Ovary (tissue), 10 donors: ENCODE measurements at places on chromosomes 2 and 18.
A peak's percentile ranks its signal among the peaks of the same experiment; 100 is the strongest.

DNA sequence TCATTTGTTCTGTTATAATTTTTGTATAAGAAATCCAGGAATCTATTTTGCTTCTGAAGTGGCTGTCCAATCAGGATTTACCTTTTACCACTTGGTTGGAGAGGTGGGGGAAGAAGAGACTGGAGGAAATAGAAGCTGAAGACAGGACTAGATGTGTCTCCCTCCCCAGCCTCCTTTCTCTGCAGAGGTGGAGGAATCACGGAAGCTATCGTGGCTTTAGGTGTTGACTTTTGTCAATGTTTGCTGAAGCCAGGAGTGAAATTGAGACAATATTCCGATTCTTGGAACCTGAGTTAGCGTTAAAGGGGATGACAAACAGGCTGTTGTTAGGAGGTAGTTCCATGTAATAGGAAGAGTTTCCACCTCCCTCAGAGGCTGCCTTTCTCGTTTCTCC lies 43.5 kb downstream of the PDCL3 start:
- no peak for DNase-seq

DNA sequence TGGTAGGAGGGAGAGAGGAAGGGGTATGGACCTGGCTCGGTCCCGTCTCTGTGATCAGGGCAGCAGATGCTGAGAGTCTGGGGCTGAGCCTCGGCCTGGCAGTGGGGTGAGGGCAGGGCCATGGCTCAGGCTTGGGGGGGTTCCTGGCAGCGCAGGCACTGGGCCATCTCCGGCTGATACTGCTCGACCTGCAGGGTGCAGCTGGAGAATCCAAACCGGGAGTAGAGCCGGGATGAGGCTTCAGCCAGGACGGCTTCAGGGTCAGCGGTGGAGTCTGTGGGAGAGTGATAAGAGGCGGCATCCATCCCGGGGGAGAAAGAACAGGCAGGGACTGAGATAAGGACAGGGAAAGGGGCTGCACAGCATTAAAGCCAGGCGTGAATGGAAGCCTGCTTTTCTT lies 7.7 kb downstream of the SLC30A3 start:
- no peak for DNase-seq

- DNase-seq: no peak
Measured at GRCh38 chr2:15766303-15766861, 174.0 kb upstream of the MYCN start.

- no peak for DNase-seq
Measured at GRCh38 chr2:8307606-8308180, 374.2 kb upstream of the ID2 start.

GRCh38 chr2:38421274-38422056 lies 44.4 kb upstream of the ATL2 start:
- no peak for DNase-seq

- peak; percentile 82 for DNase-seq
Measured at GRCh38 chr2:232628466-232629128, 4.8 kb upstream of the EFHD1 start.

GRCh38 chr2:167861574-167862193 lies 385.7 kb downstream of the STK39 start:
- no peak for DNase-seq

- DNase-seq: no peak
Measured at GRCh38 chr2:120315367-120316033, 30.4 kb upstream of the INHBB start.

DNA sequence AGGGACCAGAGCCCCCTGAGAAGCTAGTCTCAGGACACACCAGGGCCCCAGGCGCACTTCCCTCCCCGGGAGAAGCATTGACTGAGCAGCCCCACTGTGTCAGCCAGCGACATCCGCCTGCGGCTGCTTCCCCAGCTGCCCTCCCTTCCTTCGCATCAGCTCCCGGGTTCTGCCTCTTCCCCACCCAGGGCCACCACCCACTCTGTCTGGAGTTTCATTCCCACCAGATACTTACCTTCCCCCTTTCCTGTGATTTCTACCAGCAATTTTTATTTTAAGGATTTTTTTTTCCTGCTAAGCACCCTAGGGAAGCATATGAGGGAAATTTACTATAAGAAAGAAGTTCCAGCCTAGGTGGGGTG lies 99.2 kb downstream of the SMAD7 start:
- DNase-seq: peak; percentile 40

- no peak for DNase-seq
Measured at GRCh38 chr18:59659508-59660170, 37.6 kb downstream of the CCBE1 start.

- no peak for DNase-seq
Measured at GRCh38 chr2:85922199-85922598, 33.4 kb upstream of the ST3GAL5 start.

DNA sequence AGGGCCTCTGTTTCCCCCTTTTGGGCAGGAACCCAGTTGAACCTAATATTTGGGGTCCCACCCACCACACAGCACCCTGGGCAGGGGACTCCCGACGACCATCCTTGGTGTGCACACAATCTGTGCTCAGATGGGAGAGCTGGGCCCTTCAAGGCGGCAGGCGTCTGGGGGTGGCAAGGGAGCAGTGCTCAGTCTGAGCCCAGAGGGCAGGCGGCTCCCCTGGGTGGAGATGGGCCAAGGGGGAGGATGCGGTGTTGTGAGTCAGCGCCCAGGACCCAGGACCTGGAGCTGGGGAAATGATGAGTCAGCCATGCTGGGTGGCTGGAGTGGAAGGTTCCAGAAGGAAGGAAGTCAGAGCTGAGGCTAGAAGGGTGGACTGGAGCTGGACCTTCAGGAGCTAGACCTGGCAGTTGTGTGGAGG lies 3.8 kb downstream of the PROM2 start:
- DNase-seq: no peak

GRCh38 chr2:68900496-68901198 lies 29.4 kb upstream of the BMP10 start:
- DNase-seq: no peak

GRCh38 chr2:8609357-8609811 lies 72.5 kb upstream of the ID2 start:
- DNase-seq: no peak

DNA sequence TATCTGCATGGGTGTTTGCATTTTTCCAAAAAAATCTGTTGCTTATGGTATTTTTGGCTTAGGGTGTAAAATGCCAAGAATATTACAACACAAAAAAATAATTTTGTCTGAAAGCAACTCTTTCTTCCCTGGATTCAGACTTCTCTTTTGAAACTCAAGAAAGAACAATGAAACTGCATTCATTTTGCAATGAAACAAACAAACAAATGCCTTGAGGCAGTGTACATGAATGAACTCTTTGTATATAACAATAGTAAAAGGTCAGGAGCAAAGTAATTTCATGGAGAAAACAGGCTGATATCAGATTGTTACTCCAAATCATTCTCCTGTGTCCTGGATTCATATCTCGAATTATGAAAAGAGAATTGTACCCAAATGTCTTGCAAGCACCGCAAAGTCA lies 301.6 kb upstream of the CDH20 start:
- DNase-seq: no peak
